ENCODE measurements at places on chromosomes 4 and X.

- no peak for DNase-seq
Observed at GRCh38 chr4:38684951-38685844, 21.2 kb downstream of the KLF3 start.

- no peak for DNase-seq
Observed at GRCh38 chr4:168151327-168151726, 59.0 kb downstream of the ANXA10 start.

DNA sequence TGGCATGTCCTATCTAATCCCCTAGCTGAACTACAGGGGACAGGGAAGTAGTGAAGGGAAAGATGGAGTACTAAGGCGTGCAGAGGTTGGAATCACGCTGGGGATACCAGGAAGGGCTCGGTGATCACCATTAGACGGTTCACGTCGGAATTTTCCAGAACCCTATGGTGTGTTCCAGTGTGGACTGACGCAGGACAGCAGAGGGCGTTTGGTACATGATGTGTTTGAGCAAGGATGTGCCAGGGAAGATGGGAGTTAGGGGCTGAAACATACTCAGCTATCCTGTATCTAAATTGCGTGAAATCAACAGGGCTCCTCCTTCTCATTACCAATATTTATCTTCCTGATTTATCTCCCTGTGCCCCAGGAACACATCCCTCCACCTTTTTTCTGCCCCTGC is 33.7 kb downstream of the PRPS2 start:
- DNase-seq, result no peak

- no peak for DNase-seq
Observed at GRCh38 chr4:109091727-109092409, 210.6 kb downstream of the COL25A1 start.

- no peak for DNase-seq
Observed at GRCh38 chr4:186472948-186473347, 82.4 kb downstream of the MTNR1A start.

- no peak for DNase-seq
Observed at GRCh38 chr4:137952116-137952515, 290.0 kb downstream of the SLC7A11 start.

DNA sequence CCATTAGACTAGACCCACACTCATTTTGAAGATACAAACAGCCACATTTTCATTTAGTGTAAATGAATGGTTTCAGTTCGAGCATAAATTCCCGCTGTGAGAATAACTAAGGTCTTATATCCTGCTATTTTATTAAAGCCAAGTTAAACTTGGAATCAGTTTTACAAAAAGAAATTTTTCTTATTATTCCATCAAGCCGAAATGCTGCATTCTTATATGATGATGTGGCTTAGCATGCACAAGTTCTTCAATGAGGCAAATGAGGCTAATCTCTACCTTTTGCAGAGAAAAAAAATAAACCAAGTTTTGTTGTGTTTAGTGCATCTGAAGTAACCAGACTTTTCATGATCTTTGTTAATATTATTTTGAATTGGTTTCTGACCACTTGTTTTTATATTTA is 953.9 kb upstream of the PCDH10 start:
- no peak for DNase-seq

DNA sequence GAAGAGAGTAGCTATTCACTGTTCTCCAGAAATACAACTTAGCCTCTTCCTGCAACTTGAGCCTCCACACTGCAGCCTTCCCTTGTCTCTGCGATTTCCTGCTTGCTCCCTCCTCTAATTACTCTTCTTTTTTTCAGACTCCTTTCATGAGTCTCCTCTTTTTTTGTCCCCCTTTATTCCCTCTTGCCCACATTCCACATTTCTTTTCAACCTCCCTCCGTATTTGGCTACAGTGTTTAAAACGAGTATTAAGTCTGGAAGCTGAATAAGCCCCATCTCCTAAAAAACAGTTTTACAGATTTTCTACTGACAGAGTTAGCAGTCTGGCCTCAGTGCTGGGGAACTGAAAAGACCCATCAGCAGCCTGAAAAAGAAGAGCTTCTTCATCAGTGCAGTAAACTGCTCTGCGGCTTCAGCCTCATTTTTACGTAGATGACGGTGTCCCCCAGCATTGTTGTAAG is 141.5 kb downstream of the TENM3 start:
- DNase-seq, result no peak

DNA sequence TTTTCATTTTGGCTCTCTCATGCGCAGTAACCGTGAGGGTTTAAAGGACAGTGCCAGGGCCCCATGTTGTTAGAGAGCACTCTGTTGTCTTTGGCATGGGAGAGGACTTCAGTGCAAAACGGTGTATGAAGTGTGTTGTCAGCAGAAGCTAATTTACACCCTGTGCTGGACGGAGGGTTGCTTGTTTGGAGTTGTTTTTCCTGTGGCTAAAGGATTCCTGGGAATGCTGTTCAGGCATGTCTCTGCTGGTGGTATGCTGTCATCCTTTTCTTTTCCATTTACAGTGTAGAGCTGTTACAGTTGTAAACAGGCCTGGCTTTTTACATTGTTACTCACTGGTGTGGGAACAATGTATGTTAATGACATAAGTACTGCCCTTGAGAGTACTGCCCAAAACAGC is 206.3 kb downstream of the CBR4 start:
- DNase-seq, result no peak

DNA sequence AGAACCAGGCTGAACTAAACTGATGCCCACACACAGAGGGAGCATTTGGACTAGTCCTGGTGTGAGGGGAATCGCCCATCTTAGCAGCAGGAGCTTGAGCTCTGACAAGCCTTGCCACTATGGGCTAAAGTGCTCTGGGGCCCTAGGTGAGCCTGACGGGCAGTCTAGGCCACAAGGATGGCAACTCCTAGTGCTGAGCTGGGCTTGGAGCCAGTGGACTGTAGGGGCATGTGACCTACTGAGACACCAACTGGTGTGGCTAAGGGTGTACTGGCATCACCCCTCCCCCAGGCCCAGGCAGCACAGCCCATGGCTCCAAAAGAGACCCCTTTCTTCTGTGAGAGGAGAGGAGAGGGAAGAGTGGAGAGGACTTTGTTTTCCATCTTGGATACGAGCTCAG is 14.5 kb downstream of the CENPU start:
- DNase-seq, result no peak

- DNase-seq, result no peak
Observed at GRCh38 chr4:2935762-2936743, 27.2 kb downstream of the NOP14 start.

- DNase-seq, result no peak
Observed at GRCh38 chr4:147284256-147284835, 196.6 kb upstream of the EDNRA start.

- DNase-seq, result peak; percentile 85
Observed at GRCh38 chrX:110847334-110847733, 51.7 kb upstream of the CHRDL1 start.

DNA sequence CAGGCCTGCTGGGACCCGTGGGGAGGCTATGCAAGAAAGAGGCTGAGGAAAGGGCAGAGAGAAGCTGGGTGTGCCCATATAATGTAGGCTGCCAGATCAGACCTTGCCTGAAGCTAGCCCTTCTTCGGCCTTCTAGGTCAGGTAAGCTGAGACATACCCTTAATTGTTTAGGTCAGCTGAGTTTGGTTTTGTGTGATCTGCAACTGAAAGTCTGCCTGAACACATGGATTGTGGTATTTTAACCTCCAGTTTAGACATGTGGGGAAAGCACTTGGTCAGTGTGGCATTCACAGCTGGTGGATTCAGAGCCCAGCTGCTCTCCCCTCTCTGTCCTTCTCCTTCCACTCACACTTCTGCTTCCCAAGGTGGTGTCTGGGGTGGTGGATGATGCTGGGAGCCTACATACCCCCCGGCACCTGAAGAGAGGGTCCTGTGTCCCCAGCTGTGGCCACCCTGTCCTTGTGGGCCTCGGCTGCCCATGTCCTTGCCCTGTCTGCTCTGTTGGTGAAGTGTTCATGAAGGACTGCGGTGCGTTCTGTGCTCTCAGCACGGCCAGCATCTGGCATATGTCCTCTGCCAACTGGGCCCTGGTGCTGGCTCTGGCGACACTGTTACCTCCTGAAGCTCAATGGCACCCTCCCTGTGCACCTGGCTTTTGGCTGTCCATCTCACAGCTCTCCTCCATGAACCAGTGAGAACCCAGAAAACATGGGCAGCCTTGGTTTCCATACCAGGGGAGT is 82.1 kb downstream of the NAT8L start:
- DNase-seq, result no peak

DNA sequence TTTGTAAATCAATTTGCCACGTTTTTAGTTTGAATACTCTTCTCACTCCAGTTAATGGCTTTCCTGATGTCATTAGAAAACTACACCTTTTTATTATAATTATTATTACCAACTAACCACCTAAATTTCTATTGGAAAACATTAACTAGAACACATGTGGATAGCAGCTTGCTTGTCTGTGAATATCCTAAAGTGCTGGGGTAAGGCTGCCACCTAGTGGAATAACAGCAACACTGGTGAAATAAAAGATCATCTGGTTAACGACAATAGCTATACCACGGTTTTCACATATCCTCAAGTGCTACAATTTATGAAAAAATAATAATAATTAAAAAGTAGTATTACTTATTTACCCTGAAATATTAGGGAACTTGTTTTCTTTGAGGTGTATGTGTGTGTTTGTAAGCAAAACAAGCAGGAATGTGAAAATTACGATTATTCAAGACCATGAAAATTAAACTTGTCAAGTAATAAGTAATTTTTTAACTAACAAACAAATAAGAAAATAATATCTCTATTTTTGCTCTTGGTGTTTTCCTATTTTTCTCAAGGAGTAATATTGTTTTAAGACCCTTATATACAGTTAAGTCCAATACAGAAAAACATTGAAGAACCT is 130.1 kb upstream of the TECRL start:
- DNase-seq, result peak; percentile 57

GRCh38 chr4:118950224-118950623 is 61.6 kb downstream of the SYNPO2 start:
- no peak for DNase-seq

DNA sequence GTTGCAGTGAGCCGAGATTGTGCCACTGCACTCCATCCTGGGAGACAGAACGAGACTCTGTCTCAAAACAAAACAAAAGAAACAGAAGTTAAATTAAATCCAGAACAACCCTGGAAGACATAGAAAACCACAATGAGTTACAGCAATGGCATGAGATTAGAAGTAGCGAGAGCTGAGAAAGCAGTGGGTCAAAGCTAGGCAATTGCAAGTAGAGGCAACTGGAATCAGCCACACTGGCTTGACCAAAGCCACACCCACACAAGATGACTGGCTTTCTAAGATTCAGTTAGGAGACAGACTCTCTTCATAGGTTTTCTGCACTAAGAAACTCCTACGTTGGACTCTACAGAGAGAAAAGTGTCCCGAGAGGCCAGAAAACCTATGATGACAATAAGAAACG is 443.0 kb downstream of the GPM6A start:
- no peak for DNase-seq

DNA sequence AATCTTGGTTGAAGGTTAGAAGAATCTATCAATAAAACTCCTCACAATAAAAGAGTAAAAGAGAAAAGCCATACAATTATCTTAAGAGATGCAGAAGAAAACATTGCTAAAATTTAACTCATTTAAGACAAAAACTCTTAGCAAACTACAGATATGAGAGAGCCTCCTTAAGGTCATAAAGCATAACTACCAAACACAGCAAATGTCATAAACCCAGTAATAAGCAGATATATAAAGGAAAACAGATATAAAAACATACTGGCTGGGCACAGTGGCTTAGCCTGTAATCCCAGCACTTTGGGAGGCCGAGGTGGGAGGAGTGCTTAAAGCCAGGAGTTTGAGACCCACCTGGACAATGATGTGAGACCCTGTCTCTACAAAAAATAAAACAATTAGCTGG is 165.3 kb downstream of the FAM13A start:
- DNase-seq, result no peak

- no peak for DNase-seq
Observed at GRCh38 chr4:87313756-87314155, 8.9 kb downstream of the HSD17B13 start.

DNA sequence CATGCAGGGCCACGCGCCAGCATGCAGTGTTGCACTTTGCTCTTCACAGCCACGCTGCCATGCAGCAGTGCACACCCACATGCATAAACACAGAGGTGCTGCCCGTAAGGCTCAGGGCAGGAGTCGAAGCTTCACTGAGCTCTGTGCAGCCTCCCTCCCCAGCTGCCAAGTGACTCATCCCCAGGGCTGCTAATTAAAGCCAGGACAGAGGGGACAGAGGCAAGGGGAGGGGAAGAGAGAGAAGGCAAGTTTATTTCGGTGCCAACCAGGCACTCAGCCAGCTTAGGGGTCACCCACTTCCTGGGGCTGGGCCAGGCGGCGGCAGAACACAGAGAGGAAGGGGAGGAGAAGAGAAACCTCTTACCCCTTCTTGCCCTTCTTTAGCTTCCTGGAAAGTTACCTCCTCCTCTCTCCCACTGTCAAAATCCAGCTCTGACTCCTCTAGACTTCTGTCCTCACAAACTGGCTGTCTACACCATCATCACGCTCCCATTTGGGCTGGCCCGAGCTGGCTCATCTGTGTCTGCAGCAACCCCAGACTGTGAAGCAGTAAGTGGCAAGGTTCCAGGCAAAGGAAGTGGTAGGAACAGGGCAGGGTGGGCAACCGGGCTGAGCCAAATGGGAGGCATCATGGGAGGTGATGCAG is 6.2 kb upstream of the IQSEC2 start:
- peak; percentile 55 for DNase-seq

Data from NCI-H1694 (cell line).